ENCODE measurements at places on chromosomes 1 and 21. TPM values are rescaled to one million over a fixed set of nuclear protein-coding genes. Genes with fewer than 3 reads are reported as not detected.

- DNase-seq: no peak
These were observed 9.8 kb downstream of the SSBP3 start for GRCh38 chr1:54396261-54396933.

DNA sequence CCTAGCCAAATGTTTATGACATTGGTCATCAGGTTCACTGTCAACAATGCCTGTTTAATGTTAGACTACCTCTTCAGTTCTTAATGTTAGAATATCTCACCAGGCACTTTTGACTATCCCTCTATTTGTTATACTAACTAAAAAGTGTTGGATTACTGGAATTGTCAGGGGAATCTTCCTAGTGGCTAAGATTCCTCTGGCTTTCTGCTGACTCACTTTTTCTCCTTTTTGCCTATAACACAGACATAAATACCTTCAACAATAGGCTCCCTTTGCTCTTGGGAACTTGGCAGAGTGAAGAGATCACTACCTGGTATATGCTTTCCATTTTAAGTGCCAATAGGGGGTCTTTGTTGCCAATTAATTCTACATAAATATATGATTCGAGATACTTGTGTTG is 68.5 kb downstream of the TMEM200B start:
- DNase-seq: no peak

DNA sequence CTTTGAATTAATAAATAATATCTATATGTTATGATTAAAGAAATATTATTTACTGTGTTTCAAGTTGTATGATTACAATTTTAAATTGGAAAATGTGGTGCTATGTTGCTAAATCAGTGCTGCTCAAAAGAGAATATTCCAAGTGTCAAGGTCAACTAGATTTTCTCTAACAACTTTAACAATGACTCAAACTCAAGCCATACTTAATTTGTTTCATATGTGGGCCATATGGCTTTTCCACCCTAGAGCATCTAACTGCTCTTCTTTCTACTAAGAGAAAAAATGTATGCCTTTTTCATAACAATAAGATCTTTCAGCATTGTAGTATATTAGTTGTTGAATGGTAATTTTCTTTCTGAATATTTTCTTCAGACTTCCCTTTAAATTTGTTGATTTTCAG is 8.3 kb upstream of the SYT14 start:
- no peak for DNase-seq

- no peak for DNase-seq
These were observed 19.6 kb downstream of the KANK4 start for GRCh38 chr1:62299426-62300200.

Gene CFH
- total RNA-seq: 22.9 TPM

- peak; percentile 12 for DNase-seq
These were observed 108.3 kb upstream of the USH2A start for GRCh38 chr1:216531263-216532239.

GRCh38 chr1:84721152-84721551 is 30.9 kb upstream of the SSX2IP start:
- peak; percentile 92 for DNase-seq

Gene RER1
- total RNA-seq: 94.8 TPM

DNA sequence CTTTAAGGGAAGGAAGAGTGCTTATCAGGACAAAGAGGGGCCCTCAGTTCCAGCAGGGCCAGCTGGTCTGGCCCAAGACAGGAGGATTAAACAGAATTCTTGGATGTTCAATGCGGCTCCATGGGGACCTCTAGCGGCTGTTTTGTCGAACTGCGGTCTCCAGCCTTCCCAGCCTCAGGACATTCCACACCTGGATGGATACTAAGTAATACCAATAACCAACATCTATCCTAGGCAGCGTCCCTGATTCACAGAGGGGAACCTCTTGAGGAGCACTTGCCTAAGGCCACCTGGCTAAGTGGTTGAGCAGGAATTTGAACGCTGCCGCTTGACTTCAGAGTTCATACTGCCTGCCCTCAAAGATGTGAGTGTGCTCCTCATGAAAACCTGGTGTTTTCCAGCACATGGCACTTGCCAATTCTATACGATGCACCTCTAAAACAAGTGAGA is 15.5 kb upstream of the CD247 start:
- peak; percentile 51 for DNase-seq

GRCh38 chr1:240468656-240469055 is 143.3 kb downstream of the GREM2 start:
- no peak for DNase-seq

Gene OPTC
- not detected for total RNA-seq

DNA sequence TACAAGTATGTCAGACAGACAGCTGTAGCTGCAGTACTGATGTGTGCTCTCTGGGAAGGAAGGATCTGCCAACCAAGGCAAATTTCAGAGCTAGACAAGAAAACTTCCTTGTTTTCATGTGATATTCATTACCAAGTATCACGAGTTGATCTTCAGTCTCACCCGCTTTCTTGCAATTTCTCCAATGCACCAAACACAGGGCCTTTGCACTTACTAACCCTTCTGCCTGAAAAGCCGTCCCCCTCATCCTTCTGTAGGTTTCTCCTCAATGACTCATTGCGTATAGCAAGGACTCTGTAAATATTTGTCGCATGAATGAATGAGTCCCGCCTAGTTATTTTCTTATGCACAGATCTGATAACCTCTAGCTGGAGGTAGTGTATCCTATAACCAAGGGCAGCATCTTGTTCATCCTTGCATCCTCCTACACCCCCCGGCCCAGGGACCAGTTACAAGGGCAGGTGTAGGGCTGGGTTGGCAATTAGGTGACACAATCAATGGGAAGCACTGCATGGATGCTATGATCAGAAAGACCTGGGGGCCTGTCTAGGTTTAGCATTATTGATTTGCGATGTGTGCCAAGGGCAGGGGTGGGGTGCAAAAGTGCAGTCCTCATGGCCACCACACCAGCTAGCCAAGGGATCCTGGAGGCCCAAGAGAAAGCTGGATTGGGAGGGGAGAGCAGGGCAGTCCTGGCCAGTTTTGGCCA is 51.4 kb upstream of the GPR157 start:
- DNase-seq: peak; percentile 72

DNA sequence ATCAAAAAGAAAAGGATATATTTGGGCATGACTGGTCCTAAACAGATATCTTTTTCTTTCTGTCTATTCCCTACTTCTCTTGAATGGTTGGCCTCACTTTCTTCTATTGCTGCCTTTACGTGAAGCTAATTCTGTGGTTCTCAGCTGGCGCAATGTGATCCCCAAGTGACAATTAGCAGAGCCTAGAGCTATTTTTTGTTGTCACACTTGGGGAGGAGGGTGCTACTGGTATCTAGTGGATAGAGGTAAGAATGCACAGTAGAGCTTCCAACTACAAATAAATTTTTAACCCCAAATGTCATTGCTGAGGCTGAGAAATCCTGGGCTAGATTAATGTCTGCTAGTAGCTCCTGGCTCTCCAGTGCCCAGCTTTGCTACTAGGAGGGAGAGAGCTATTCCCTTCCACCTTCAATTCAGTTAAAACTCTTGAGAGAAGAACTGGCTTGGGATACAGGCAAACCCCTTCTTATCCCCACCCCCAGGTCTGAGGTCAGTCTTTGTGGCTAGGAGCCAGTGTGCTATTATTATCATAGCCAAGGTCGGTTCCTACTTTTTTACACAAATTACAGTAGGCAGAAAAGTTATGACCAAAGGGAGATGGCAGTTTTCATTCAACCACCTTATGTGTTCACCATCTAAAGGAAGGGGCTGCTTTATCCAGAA is 102.1 kb downstream of the SNX7 start:
- DNase-seq: no peak

GRCh38 chr1:101079341-101079740 is 53.8 kb upstream of the DPH5 start:
- DNase-seq: no peak

Gene ACKR1
- total RNA-seq: not detected

- no peak for DNase-seq
These were observed 8.3 kb upstream of the COL16A1 start for GRCh38 chr1:31712068-31712467.

DNA sequence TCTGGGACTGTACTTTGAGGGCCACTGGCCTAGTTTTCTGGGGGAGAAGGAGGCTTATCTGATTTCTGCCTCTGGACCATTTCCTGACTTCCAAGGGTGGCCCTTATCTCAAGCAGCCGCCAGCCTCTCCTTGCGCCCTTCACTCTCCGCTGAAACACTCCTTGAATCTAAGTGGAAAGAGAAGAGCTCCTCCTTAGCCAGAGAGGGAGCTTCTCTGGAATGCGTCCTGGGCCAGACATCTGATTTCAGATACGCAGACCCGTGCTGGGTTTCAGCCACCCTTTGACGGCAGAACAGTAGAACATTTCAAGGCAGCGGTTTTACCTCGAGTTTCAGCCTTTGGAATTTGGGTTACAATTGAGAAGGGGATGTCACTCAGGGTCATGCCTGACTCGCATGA is 308.0 kb downstream of the CAMTA1 start:
- no peak for DNase-seq

Gene SPATA45
- not detected for total RNA-seq

- DNase-seq: no peak
These were observed 223.0 kb upstream of the NR5A2 start for GRCh38 chr1:199804526-199804925.

DNA sequence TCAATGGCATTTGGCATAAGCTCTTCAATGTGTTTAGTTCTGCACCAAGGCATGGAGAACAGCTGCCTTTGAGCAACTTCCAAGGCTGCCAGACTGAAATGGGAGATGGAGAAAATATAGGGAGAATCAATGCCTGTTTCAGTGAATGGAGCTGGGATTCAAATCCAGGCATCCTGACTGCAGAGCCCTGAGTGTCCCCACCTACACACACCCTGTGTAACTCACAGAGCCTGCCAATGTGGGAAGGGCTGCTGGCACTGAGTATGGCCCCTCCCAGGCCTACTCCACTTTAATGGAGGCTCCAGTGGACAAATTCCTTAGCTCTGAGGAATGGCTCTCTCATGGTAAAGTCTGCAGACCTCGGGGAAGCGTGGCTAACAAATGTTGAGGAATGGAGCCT is 145.6 kb upstream of the TNR start:
- DNase-seq: no peak

DNA sequence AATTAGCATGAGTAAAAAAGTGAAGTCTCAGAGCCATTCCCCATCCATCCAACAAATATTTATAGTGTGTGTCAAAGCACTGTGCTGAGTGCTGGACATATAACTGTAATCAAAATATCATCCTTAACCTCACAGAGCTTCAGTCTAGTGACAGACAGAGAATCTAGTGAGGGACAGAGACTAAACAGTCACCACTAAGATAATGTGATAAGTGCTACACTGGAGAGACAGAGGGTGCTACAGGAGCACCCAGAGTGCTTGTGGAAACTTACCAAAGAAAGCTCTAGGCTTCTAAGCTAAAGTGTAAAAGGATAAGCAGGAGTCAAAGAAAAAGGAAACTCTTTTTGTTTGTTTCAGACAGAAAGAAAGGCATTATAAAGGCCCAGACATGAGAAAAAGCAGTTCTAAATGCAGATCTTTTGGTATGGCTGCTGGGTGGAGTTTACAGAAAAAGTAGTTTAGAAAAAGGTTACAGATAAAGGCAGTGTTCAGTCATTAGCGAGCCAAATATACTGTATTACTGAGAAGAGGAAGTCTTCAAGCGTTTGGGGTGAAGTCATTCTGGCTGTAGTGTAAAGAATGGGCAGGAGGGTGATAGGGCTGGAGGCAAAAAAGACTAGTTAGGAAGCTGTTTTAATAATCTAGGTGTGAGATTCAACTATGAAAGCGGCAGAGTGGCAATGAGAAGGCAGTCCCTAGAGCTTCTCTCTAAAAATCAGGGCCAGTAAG is 83.8 kb downstream of the SCMH1 start:
- DNase-seq: no peak

- no peak for DNase-seq
These were observed 12.4 kb downstream of the KLHDC8A start for GRCh38 chr1:205344066-205344928.

DNA sequence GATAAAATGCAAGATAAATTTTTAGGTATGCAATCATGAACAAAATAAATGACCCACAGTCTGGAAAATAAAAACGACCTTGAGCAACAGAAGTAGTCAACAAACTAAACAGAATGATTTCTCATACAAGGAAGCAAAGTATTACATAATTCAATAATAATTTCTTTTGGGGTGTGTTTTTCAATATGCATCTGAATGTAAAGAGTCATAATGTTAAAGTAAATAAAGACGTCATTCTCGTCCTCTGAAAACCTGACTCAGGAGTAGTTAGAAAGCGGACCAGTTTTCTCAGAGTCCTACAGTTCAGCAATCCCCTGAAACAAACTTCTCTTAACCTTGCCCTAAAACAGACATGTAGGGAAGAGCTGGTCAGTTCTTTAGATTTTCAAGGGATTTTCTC is 18.6 kb downstream of the CDC42BPA start:
- DNase-seq: peak; percentile 98

DNA sequence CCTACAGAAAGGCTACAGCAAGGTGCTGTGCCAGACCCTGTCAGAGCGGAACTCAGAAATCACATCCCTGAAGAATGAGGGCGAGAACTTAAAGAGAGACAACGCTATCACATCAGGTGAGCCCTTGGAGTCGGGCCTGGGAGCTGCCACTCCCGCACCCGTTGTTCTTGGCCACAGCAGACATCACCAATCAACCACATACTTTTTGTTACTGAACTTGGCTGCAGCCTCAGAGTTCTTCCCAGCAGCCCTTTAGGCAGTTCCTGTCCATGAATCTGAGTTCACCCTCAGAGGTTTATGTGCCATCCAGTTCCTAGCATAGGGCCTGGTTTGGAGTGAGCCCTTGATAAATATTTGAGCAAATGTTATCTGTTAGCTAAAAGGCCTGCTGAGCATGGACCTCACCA is 61.6 kb downstream of the FHAD1 start:
- no peak for DNase-seq

- DNase-seq: no peak
These were observed 14.5 kb upstream of the APP start for GRCh38 chr21:26185021-26185420.

- DNase-seq: no peak
These were observed 53.8 kb downstream of the LYPLAL1 start for GRCh38 chr1:219227360-219228057.

Gene ANGPTL7
- not detected for total RNA-seq

Gene P3H1
- 15.8 TPM for total RNA-seq

GRCh38 chr21:45971616-45972352 is 9.8 kb upstream of the COL6A1 start:
- DNase-seq: no peak

DNA sequence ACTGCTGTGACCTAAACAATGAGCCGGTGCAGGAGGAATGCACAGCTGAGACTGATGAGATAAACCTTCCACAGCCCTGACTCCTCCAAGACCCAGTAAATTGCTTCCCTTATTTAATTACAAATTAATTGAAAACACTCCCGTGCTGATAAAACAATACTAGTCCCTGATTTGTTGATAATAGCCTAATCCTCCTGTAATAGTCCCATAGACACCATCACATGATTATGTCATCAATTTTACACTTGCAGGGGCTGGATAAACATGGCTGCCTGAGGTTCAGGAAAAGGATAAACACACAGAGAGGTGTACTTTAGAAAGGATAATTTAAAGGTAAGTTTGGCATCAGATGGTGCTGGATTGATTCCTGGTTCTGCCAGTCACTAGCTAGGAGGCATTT is 84.6 kb upstream of the SPAG17 start:
- no peak for DNase-seq

Gene AADACL4
- total RNA-seq: not detected

- peak; percentile 12 for DNase-seq
These were observed 252.3 kb downstream of the BRINP2 start for GRCh38 chr1:177423090-177423489.

- DNase-seq: no peak
These were observed 15.6 kb downstream of the CFAP410 start for GRCh38 chr21:44323591-44323990.

Gene CHAF1B
- 1.3 TPM for total RNA-seq

All from bronchial epithelial cell (primary cell).